NCI-H1105 treated with DMSO at 0.1 percent for 48 hours (cell line): ENCODE measurements at places on chromosomes 6 and 20.

- DNase-seq = no peak
Observed at GRCh38 chr6:38131527-38131965, 312.0 kb downstream of the ZFAND3 start.

DNA sequence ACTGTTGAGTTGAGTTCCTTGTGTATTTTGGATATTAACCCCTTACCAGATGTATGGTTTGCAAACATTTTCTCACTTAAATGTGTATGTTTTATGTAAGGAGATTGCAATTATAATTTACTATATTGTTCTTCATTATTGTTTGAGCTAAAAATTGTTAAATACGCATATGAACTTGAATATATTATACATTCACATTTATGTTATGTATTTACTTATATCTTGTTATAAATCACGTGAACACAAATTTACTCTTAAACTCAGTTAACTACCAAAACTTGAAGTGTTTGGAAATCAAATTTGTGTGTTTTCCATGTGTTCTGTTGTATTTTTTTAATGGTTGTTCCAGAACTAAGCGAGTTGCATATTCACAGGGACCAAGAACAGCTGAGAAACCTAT lies 18.3 kb downstream of the CDC40 start:
- no peak for DNase-seq

DNA sequence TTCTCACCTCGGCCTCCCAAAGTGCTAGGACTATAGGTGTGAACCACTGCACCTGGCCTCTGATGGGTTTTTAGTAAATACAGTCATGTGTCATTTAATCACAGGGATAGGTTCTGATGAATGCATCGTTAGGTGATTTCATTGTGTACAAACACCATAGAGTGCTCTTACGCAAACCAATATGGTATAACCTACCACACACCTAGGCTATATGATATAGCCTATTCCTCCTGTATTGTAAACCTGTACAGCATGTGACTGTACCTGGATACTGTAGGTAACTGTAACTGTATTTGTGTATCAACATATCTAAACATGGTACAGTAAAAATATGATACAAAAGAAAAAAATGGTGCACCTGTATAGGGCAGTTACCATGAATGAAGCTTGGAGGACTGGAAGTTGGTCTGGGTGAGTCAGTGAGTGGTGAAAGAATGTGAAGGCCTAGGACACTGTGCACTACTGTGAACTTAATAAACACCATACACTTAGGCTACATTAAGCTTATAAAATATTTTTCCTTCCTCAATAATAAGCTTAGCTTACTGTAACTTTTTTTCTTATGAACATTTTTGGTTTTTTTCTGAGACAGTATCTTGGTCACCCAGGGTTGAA lies 10.0 kb downstream of the BICRAL start:
- DNase-seq = peak; percentile 21

GRCh38 chr6:7895125-7895423 lies 15.5 kb downstream of the TXNDC5 start:
- no peak for DNase-seq

GRCh38 chr20:44851545-44851944 lies 34.0 kb upstream of the YWHAB start:
- DNase-seq = no peak

GRCh38 chr6:146240807-146241206 lies 211.9 kb downstream of the GRM1 start:
- DNase-seq = no peak

DNA sequence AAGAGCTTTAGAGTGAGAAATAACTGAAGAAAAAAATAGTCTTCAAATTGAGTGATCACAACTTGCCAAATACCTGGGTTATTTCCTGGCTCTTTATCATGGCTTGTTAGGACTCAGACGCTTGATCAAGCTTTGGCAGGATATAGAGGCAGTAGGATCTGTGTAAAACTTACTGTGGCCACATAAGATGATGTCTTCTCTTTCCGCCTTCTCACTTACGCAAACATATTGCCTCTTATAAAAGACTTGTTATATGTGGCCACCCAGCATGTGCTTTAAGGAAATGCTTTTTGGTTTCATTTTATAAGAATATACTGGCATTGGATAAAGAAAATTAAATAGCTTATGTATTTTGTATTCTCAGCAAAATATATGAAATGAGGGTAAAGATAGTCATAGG lies 101.8 kb upstream of the AKIRIN2 start:
- DNase-seq = no peak

DNA sequence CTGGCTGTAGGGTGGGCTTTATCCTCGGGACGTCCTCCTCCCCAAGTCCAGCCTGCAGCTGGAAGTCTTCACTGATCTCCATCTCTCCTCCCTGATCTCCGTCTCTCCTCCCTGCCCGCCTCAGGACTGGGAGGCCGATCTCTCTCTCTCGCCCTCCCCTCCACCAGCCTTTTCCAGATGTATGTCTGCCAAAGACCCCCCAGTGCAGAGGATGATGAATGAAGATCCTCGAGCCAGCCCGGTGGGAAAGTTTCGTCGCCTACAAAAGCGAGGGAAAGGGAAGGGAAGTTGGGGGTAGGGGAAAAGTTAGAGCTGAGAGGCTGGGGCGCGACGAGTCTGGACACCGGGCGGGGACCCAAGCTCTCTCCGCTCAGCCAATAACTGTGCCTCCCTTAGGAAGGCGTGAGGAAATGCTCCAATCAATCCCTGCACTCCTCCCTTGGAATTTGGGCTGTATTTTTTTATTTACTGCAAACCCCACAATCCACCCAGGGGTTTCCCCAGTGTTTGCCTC lies 595 bp upstream of the SRF start:
- DNase-seq = peak; percentile 89

DNA sequence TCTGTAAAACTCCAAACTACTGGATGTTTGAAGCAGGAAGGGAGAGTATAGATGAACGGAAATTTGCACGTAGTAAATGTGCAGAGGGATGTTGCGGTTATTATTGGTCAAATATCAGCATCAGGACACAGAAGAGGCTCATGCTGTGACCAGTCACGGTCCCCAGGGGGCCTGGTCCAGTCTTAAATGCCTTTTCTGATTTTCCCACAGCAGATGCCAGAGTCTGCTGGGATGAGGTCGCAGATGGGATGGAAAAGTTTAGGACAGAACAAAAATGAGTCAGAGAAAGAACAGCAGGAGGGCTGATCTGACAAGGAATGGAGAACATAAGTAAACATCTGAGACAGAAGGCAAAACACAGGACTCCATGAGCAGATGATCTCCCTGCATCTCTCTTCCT lies 11.7 kb upstream of the SIRPG start:
- no peak for DNase-seq

GRCh38 chr6:24448396-24448795 lies 41.0 kb downstream of the GPLD1 start:
- no peak for DNase-seq

DNA sequence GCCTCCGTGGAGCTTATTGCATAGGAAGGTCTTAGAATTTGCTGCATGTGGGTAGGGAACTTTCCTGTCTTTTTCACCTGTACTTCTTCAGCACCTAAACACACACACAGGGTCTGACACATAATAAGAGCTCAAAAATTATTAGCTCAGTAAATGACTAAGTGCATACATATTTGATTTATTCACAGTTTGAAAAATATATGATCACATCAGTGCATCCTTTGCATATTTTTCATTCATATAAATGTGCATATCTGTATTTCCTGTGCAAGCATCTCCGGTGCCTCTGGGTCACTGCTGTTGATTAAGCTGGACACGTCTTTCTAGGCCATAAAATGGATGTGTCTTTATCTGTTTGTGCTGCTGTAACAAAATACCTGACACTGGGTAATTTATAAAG lies 234.7 kb downstream of the UST start:
- no peak for DNase-seq

GRCh38 chr6:15553736-15554294 lies 109.0 kb downstream of the DTNBP1 start:
- no peak for DNase-seq

DNA sequence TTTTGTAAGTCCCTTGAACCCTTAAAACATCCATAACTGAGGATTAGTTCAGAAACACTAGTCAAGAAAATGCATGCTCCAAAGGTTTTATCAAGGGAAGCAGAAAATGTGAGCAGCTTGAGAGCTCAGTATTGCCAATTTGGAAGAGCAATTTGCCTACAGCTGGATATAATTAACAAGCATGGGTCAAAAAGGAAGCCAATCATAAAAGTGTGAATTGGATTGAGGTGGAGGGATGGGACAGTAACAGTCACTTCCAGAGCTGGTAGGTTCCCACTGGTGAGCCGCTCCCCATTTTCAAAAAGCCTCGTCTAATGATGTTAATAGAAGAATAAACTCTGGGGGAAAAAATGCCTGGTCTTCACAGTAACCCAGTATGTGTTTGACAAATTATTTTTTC lies 5.0 kb upstream of the PTPRK start:
- peak; percentile 60 for DNase-seq

DNA sequence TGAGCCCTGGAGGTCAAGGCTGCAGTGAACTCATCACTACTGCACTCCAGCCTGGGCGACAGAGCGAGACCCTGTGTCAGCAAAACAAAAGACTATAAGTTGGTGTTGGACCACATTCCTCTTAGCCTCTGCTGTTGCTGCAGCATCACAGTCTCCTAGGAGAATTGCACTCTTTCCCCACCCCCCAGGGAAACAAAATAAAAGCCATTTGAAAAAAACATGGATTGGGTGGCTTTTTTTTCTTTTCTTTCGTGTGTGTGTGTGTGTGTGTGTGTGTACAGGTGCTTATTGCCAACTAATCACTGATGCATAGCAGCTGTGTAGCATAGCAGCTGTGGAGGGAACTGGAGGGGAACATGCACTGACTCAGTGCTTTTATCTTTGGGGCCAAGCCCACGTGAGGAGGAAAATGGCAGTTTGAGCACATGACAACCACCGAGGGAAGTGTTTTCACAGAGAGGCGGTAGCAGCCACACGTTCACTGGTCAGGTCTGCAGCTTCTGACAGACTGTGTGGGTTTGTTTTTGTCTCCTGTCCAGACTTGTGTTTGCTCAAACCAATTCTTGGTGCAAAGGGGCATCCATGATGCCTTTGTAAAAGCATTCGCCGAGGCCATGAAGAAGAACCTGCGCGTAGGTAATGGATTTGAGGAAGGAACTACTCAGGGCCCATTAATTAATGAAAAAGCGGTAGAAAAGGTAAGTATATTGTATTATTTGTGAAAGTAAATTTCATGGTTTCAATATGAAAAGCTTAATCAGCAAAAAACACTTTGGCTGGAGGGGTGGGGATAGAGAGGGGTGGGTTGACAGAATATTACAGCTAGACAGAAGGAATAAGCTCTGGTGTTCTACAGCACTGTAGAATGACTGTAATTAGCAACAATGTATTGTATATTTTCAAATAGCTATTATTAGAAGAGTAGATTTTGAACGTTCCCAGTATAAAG lies 27.7 kb downstream of the ALDH5A1 start:
- peak; percentile 91 for DNase-seq

DNA sequence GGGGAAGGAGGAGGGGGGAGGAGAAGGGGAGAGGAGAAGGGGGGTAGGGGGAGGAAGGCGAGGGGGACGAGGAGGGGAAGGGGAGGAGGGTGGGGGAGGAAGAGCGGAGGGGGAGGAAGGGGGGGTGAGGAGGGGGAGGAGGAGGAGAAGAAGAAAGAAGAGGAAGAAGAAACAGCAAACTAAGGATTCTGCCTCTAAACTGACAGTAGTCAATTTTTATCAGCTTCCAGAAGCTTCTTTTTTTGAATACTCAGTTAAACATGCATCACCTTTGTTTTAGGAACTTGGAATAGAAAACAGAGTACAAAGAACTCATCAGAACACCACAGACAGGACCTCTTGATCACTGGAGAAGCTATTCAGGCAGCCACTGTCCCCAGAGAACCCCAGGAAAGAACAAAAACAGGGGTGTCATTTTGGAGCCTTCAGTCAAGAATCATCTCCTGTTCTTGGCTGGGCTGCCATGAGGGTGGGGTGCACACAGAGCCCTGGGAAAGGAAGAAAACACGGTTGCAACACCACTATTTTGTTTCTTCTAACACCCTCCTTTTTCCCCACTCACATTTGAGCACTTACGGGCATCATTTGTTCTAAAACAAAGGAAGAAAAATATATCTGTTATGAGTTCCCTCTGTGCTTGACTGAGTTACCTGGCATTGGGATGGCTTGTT lies 67.4 kb downstream of the TMEM170B start:
- no peak for DNase-seq

DNA sequence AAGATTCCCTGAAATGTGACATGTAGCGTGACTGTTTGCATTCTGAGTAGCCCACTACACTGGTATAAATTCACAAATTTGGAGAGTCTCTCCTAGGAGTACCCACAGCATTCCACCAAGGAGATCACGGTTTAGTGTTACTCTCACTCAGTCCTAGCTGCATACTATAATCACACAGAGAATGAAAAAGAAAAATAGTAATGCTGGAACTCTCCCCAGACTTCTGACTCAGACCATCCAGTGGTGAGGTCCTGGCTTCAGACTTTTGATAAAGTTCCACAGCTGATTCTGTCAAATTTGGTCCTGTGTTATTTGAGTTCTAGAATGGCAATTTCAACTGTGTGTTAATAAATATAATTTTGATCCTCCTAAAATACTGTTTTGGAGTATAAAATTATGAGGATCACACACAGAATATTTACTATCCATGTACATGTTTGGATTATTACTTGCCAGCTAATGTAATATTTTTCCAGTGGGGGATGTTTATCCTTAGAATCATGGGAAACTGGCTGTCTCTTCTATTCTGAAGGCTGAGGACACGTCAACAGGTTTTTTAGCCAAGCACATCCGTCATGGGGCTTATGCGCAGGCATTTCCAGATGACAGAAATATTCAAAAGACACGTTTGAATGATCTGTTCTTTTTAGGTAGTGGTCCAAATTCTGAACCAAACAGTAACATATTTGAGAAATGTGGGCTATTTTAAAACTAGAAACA lies 5.1 kb upstream of the KIAA0408 start:
- DNase-seq = no peak

DNA sequence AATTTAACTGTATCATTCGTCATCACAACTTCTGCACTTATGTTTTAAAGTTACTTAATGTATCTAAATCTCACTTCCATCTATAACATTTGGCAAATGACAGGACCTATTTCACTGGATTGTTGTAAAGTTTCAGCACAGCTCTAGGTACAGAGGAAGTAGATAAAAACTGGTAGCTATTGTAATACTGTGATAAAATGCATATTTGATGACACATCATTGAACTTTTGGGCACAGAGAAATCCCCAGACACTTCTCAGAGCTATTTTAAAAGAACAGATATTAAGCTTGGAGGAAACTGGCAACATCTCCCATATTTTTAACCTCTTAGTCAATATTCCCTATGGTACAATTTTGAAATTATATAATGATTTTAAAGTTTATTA lies 138.7 kb downstream of the RFPL4B start:
- no peak for DNase-seq

DNA sequence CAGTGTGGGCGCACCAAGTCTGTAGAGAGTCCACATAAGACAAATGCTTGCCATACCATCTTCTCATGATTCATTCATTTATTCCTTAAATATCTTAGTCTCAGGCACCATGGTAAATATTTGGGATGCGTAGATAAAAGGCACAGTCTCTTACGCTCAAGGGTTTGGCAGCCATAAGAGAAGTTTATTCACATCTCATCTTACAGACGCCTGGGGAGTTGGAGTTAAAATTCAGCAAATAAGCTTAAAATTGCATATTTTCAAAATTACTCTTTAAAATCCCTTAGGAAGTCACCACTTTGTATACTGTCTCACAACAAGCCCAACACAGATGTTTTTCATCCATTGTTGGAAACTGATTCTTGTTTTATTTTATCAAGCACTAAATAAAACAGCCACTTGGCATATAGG lies 363.3 kb downstream of the KIF16B start:
- no peak for DNase-seq

- no peak for DNase-seq
Observed at GRCh38 chr6:81693266-81693665, 59.2 kb downstream of the TENT5A start.
